ENCODE measurements at places on chromosomes 1 and 21.

DNA sequence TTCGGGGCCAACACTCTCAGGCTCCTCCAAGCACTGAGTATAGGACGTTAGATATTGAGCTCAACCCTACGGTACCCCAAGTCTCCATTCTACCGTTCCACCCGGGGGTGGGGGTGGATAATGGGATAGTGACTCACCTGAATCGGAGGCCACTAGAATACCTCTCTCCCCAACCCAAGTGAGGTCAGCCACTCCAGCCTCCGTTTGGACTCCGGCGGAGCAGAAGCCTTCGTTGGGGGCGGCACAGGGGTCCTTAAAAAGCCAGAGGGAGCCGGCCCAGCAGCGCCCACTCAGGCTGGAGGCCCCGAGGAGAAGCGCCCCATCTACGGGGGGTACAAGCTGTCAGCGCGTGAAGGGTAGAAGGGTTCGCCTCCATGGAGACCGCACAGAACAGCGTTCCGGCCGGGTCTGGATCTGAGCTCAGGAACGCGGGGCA is 556 bp downstream of the WDR77 start:
- DNase-seq, result no peak

DNA sequence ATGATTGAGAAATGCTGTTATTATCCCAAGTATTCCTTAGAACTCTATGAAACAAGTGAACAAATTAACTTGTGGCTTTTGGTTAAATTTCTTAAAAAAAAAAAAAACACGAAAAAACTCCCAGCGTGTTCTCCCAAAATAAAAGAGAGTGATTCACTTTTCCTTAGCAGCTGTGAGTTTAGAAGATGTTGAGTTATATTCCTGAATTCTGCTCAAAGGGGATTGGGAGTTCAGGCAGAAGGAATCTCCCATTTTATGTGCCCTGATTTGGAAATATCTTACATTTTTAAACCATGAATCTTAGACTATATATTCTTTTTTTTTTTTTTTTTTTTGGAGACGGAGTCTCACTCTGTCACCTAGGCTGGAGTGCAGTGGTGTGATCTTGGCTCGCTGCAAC is 34.3 kb downstream of the SMG7 start:
- no peak for DNase-seq

GRCh38 chr1:55877437-55878232 is 662.5 kb upstream of the USP24 start:
- no peak for DNase-seq

- DNase-seq, result no peak
Measured at GRCh38 chr1:91835087-91835521, 50.8 kb downstream of the TGFBR3 start.

DNA sequence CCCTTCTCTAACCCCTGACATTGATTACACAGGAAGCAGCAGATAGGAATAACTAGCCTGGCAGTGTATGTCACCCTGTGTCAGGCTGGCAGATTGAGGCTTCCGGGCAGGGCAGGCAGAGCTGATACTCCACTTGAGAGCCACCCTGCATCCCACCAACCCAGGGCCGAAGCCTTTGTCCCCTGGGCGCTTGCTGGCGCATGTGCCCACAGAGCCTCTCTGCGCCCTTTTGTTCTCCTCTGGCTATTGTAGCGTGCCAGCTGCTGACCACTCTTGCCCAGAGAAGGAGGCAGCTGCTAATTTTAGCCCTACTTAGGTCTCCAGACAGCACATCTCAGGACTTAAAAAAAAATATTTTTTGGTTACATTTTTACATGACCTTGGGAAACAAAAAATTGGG is 304.9 kb downstream of the HHAT start:
- no peak for DNase-seq

DNA sequence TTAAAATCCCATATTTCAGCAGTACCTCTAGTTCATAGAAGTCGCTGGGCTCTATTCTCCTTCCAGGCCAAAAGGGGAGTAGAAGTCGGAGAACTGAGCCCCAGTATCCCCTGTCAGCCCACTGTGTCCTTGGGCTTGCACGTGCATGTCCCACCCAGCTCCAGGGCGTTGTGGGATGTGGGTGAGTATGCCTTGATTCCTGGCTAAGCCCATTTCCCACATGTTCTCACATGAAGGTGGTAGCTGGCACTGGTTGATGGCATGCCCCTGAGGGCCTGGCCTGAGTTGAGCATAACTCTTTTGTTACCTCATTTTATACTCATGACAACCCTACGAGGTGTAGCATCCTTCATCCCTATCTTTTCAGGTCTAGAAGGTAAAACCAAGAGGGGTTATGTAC is 8.0 kb downstream of the SLC6A17 start:
- no peak for DNase-seq

GRCh38 chr1:46689897-46690296 is 18.2 kb downstream of the TEX38 start:
- no peak for DNase-seq

DNA sequence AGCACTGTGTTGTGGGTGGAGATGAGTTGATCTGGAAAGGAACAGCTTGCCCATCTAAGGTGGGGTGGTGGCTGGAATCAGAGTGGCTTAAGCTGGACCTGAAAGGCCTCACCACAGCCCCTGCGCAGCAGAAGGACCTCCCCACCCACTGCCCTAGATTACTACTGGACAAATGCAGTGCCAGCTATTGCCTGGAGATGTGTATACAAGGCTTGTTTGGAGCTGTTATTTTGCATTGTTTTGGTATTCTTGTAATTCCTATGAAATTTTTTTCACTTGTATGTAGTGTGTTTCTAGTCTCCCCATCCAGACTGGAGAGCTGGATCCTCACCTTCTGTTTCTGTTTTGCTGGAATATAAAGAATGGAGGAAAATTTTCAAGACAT is 1.3 kb upstream of the SLC30A1 start:
- no peak for DNase-seq

DNA sequence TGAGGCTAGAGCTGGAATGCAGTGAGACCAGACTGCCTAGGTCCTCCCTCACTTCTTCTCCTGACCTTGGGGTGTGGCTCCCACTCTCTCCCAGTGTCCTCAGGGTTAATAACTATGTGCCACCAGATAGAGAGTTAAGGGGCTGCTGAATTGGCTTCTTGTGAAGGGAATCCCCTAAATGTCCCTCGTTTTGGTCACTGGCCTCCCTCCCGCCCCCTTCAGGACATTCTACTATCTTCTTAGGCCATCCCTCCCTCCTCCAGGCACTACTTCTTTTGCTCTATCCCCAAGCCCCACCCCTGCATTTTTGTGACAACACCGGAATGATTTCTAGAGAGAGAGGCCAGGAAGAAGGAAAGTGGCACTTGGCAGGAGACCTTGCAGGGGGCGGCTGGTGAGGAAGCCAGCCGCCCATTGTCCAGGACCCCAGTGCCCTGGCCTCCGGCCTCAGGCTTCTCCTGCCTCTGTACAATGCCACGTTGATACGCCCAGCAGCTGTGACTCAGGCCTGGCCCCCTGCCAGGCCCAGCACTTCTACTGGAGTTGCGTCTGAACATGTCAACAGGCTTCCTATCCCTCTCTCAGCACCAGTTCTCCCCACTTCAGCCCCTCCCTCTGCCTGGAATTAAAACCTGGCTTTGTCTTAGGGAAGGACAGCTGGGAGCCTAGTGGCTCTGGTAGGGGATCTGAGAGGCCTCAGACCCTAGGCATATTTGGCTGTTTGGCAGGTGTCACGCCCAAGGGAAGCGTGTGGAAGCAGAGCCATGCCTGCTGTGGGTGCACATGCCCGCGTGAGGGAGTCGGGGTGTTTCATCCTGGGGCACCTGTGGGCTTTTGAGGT is 9.1 kb downstream of the LMNA start:
- peak; percentile 51 for DNase-seq

DNA sequence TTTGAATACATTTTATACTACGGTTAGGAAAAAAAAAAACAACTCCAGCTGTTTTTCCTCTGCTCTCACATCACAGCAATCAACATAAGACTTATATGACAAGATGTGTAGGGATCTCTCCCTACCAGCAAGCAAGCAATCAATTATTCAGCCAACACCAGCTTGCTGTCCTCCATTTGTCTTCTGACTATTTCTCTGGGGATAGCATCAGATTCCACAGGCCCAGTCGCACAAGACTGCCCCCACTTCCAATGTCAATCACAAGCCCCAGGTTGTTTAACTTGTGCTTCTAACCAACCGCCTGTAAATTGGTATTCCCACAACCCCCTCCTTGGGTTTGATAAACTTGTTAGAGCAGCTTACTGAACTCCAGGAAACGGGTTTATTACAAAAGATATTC is 873.1 kb upstream of the TMPRSS15 start:
- DNase-seq, result no peak

GRCh38 chr1:39900662-39901463 is 854 bp downstream of the MYCL start:
- no peak for DNase-seq

DNA sequence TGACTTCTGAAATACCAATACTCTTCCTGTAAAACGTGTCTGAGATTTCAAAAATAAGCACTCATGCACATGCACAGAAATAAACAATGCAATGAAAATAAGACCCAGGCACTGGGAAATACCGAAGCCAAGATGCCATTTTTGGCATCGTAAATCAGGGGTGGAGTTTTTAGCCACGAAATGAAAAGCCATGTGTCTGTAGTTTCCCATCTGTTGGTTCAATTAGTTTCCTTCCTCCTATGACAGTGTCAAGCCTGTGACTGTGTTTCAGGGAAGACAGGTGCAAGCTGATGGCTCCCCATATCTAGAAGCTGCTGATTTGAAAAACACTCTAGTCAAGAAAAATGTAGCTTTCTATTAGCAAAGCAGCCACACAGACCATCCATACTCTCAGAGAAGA is 480.4 kb upstream of the CAMK1G start:
- DNase-seq, result no peak

GRCh38 chr1:41768583-41768982 is 150.1 kb downstream of the HIVEP3 start:
- no peak for DNase-seq

DNA sequence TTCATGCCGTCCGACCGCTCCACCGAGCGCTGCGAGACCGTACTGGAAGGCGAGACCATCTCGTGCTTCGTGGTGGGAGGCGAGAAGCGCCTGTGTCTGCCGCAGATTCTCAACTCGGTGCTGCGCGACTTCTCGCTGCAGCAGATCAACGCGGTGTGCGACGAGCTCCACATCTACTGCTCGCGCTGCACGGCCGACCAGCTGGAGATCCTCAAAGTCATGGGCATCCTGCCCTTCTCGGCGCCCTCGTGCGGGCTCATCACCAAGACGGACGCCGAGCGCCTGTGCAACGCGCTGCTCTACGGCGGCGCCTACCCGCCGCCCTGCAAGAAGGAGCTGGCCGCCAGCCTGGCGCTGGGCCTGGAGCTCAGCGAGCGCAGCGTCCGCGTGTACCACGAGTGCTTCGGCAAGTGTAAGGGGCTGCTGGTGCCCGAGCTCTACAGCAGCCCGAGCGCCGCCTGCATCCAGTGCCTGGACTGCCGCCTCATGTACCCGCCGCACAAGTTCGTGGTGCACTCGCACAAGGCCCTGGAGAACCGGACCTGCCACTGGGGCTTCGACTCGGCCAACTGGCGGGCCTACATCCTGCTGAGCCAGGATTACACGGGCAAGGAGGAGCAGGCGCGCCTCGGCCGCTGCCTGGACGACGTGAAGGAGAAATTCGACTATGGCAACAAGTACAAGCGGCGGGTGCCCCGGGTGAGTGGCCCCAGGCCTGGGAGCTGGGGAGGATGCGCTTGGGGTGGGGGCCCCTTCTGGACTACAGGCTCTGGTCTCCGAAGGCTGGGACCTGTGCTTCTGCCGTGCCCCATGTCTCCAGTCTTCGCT is 1.1 kb downstream of the SKI start:
- no peak for DNase-seq

DNA sequence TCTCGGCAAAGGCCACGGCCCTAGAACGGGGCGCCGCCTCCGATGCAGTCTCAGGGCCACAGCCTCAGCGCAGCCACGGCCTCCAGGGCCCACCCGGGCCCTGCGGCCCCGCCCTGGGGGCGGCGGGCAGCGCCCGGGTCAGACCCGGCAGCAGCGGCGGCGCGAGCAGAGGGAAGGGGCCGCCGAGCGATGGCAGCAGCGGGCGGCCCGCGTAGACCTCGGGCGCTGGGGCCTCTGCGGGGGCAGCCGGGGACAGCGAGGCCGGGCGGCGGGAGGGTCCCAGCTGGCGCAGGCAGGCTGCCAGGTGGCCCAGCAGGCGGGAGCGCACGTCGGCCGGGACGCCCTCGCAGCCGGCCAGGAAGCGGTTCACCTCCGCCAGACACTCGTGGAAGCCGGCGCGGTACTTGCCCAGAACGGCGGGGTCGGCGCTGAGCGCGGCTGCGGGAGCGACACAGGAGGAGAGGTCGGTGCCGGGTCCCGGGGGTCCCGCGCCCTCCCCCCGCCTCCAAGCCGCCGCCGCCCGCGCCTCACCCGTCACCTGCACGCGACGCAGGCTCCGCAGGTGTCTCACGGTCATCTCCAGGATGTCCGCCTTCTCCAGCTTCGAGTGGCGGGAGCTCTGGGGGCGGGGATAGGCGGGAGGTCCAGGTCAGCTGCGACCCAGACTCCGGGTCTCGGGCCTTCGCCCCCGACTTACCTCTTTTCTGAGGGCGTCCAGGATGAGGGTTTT is 737 bp downstream of the HES4 start:
- DNase-seq, result no peak

DNA sequence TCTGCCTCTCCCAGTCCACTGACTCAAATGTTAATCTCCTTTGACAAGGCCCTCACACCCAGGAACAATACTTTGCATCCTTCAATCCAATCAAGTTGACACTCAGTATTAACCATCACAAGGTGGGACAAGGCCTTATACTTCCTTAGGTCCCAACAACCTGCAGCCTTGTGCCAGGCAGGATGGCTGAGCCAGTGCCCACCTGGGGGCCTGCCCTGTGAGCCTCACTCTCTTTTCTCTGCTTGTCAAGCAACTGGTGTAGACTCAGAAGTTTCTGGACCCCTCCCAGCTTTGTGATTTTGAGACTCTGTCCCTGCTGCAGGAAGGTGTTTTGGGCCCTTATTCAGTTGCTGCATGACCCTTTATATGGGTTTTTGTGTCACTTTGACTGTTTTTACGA is 310.0 kb upstream of the C1orf174 start:
- DNase-seq, result no peak

DNA sequence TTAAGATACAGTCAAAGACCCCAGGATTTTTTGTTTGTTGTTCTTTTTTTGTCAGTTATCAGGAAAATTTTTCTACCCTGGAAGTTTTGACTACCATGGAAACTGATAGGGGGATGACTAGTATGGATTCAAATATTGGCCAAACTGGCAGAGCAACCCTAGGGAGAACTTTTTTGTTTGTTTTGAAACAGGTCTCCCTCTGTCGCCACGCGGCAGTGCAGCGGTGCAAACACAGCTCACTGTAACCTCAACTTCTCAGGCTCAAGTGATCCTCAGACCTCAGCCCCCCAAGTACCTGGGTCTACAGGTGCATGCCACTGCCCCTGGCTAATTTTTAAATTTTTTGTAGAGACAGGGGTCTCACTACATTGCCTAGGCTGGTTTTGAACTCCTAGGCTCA is 46.6 kb downstream of the TOR3A start:
- no peak for DNase-seq

GRCh38 chr1:112956544-112957132 is 642 bp upstream of the SLC16A1 start:
- no peak for DNase-seq

DNA sequence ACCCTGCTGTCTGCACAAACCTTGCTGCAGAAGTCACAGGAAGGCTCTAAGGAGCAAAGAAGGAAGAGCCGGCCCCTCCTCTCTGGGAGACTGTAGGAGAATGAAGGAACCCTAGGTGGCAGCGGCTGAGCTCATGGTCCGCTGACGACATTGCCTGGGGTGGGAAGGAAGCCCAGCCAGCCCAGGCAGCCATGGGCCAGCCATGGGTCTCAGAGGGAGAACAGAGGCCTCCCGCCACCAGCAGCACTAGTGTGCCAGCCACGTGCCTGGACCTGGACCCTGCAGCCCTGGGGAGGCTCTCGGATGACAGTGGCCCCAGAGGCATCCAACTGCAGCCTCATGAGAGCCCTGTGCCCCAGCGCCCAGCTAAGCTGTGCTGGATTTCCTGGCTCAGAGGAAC is 49.2 kb upstream of the POFUT2 start:
- no peak for DNase-seq
